Forelimb muscle (tissue), 1 donor: ENCODE measurements at places on chromosomes 1 and 21.

DNA sequence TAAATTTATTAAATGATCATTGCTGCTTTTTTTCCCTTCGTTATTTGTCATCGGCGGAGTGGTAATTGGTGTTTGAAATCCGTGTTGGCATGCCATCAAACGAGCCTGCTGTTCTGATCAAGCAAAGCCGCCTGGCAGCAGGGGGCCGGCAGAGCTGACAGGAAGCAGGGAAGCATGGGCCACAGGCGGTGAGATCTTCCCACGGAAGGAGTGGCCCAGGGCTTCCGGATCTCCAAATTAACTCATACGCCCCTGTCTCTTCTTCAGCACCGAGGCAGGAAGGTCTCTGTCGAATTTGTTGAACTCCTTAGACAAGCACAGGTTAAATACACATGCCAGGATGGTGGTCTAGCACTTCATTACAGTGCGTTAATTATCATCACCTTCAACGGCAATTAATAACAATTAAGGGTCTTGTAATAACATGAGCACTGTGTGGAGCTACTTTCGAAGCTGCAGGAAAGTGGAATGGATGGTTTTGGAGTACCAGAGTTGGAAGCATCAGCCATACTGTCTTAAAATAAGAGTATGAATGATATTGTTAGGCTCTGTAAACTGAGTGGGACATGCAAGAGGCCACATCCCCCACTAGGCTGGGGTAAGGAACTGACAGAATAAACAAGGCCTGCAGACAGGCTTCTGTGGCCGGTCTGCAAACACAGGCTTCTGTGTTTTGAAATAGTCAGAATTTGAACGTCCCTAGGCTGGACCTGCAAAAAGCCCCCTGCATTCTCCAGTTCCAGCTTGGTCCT lies 199.4 kb upstream of the DAB1 start:
- peak; percentile 11 for DNase-seq

DNA sequence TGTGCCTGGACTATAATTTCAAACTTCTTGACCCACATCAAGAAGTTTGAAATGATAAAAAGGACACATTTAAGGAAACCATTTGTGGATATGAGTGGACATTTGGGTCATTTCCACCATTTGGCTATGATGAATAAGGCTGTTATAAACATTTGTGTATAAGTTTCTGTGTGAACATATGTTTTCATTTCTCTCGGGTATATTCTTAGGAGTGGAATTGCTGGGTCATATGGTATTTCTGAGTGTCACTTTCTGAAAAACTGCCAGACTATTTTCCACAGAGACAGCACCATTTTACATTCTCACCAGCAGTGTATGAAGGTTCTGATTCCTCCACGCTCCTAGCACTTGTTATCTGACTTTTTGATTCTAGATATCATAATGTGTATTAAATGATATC lies 50.8 kb downstream of the GPR137B start:
- no peak for DNase-seq

- DNase-seq: no peak
Observed at GRCh38 chr21:15054089-15054488, 10.7 kb downstream of the NRIP1 start.

DNA sequence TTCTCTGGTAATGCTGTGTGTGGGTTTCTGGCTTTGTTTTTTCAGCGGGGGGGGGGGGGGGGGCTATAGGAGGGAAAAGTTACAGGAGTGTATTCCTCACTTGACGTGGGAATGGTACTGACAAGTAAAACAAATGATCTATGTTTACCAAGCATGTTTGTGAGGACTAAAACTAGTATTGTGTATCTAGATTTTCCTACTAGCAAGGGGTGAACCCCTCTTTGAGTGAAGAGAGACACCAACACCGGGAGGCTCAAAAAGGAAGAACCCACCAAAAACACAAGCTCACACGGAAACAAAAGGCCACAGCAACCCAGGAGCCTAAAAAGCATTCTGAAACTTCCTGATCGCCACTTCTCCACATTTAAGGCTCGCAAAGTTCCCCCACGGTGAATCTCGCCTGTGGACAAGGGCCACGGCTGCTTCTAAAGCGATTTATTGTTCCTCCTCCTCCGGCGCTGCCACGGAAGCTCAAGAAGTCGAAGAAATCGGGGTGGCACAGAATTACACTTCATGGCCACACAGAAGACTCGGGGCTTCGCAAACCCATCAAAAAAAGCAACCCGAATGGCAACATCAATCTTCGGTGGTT lies 703 bp downstream of the PUM1 start:
- DNase-seq: no peak

- DNase-seq: no peak
Observed at GRCh38 chr1:197149340-197149739, 2.9 kb upstream of the ASPM start.
